ENCODE measurements at places on chromosomes 5 and 9.

- no peak for DNase-seq
Measured at GRCh38 chr9:75938946-75939345, 48.5 kb downstream of the PCSK5 start.

GRCh38 chr9:91943478-91944470 is 6.3 kb downstream of the ROR2 start:
- DNase-seq = no peak

GRCh38 chr5:141003031-141003430 is 36.8 kb downstream of the PCDHAC2 start:
- DNase-seq = no peak

DNA sequence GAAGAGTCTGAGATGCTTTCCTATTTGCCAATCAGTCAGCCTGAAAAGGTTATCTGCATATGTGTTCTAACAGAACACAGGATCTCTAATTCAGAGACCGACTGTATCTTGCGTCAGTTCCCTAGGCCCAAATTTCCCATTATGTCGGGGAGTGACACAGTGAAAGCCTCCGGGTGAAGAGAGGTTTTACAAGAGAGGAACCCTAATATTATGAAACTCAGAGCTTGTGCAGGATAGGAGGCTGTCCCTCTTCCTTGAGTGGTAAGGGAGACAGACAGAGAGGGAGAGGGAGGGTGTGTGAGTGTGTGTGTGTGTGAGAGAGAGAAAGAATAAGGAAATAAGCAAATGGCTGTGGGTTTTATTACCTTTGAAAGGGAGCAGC is 1.9 kb downstream of the CD14 start:
- no peak for DNase-seq

- DNase-seq = no peak
Measured at GRCh38 chr5:19923742-19924141, 64.3 kb downstream of the CDH18 start.

DNA sequence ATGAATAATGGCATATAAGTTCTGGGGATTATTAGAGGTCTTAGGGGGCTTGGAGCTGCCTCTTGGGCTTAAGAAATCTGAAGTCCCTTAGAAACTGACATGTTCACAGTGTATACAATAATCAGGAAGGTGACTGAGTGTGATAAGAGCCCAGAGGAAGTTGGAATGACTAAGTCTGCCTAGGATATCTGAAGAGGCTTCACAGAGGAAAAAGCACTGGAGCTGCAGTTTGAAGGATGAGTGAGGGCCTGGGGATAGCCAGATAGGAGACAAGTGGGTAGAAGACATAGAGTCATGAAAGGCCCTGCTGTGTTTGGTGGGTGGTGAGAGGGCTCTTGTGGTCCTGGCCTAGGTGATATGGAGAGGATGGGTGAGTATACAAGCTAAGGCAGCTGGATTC is 8.8 kb downstream of the NEUROG1 start:
- DNase-seq = no peak

DNA sequence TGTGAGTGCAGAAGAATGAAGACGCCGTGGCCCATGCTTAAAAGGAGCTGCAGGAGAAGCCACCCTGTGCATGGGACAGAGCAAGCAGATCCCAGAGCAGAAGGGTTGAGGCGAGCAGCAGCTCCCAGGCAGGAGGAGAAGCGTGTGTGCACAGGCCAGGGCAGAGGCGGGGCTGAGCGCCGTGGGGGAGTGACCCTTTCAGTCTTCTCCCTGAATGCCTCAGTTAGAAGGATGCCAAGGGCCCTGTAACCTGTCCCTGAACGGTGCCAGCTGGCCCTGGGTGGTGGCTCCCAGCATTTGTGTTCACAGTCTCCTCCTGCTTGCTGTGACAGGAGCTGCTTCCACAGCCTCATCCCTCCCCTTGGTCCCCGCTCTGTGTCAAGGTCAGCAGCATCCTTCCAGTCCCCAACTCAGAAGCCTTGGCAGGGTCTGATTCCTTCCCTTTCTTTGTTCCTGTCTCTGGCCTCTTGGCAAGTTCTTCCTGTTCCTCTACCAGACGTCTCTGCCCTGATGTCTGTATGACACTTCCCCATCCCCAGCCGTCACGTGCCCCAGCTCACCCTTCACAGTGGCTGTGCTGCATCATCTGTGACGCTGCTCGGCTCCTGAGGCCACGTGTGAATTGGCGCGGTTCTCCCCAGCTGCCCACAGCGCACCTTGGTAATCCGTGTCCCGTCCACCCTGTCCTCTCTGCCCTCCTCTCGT is 5.2 kb downstream of the EXOC3 start:
- no peak for DNase-seq

GRCh38 chr9:132175431-132175830 is 13.6 kb downstream of the NTNG2 start:
- DNase-seq = no peak

DNA sequence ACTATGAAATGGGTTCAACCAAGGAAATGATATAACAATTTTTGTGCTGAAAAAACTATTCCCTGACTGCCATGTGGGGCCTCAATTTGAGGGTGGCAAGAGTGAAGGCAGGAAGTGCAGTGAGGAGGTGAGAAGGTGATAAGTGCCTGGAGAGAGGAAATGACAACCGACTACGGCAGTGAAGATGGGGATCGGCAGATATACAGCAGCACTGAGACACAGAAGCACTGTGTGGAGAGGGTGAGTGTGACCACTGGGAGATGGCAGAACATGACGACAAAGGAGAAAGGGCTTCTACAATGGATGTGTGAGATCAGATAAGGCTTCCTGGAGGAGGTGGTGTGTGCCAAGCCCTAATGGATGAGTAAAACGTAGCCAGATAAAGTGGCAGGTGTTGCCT is 271.8 kb downstream of the TRIM32 start:
- no peak for DNase-seq

GRCh38 chr5:160957312-160957861 is 105.4 kb upstream of the ATP10B start:
- no peak for DNase-seq

DNA sequence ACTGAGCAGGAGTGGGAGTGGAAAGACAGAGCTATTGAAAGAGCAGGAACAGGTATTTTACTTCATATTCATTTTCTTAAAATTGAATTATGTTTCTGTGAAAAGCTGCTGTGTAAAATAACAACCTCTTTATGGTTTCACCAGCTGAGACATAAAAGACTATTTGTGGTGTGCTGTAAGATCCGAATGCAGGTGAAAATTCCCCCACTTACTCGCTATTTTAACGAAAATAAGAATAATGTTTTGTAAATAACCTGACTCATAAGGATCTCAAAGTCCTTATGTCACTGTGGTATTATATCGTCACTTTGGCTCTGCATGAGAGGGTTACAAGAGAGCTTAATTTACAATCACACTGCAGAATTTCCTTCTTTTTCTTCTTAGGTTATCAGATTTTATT is 65.3 kb upstream of the NFIB start:
- DNase-seq = no peak

GRCh38 chr9:75358846-75359245 is 270.5 kb downstream of the OSTF1 start:
- DNase-seq = no peak

DNA sequence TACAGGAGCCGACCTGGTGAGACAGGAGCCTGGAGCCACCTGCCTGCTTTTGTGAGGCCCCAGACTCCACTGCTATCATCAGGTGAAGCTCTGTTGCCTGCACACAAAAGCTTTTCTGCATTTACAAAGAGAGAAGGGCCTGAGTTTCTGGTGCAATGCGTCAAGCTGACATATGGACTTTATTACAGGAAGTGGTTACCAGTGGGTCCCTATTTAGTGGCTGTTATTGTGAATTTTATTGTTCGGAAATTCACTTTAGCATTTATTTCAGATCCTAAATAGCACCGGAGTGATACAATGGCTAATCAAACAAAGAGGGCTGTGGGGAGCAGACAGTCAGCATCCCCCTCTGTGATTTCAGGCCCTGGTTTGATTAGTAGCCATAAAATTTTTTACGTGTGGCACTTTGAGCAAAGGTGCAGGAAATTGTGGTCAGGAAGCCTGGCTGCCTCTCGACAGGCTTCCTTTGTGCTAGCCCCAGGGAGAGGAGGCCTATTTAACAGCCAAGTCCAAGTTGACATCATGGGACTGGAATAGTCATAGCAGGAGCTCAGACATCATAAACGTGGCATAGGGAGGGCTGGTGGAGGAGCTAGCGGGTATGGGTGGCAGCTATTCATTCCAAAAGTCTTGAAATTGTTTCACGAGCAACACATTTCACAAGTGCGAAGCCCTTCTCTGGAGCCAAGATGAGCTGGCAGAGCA is 8.4 kb downstream of the TGFBI start:
- DNase-seq = peak; percentile 74

DNA sequence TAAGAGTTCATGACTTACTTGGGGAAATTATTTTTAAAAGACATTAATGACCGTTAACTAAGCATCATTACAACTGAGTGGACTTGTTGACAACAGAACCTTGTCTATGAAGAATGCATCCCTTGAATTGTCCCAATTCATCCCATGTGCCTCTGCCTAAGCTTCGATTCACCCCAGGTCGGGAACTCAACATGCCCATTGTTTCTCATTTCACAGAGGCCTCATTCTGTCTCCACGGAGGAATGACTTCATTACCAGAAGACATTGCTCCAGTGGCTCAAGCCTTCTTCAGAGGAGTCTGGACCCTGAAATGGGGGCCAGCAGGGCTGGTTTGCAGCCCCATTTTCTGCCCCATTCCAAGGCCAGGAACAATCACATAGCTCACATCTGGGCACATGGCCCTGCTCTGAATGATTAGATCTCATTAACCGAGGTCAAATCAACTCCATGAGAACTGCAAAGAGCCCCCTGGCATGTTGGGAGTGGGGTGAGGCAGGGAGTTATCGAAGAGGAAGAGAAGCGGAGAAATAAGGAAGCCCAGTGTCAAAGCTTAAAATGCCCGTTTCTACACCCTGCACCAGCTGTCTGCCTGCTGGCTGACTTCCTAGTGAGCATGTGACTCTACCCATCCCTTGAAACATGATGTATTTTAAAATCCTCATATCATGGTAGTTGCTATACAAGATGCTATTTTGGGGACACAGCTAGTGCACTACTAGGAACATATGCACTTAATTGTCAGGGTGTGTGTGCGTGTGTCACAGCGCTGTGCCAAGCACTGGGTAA is 137.3 kb downstream of the LHFPL2 start:
- DNase-seq = no peak

DNA sequence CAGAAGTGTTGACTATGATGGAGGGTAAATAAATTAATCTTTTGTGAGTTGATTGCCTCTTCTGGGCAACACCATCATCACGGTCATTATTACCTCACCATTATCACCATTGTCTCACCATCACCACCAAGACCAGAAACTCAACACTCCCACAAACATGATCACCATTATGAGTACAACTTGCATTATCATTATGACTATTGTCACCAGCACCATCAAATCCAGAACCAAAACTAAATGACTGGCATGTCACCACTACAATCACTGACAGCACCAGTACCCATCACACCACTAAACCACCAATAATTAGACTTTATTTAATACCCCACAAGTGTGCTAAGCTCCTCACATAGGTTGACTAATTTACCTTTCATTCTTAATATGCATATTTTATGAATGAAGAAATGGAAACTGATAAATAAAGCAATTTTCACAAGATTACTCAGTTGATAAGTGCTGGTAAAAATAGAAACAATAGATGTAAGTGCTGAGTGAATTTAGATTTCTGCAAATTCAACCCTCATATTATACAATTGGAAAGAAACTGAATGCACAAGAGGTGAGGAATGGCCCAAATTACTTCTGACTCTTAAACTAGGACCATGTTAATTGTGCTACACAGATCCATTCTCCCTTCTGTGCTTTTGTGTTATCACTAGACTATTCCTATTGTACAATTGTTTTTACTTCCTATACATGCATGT is 517.8 kb upstream of the PAPPA start:
- DNase-seq = no peak

GRCh38 chr5:88140396-88140855 is 128.2 kb downstream of the TMEM161B start:
- DNase-seq = no peak

DNA sequence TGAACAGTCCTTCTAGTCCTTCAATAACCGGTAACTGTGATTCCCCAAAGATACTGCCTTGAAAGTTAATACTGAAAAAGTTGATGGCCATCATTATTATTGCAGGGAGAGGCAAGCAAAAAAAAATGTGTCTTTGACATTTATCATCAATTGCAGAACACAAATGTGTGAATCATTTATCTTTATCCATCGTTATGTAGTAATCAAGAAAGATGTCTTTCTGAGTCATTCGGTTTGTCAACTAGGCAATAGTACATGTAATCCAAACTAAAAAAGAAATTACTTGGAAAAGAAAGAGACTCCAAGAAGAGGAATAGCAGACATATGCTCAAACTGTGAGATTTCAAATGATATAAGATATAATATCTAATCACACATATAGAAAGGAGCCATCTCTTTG is 473.0 kb downstream of the CETN3 start:
- no peak for DNase-seq

- DNase-seq = no peak
Measured at GRCh38 chr9:127344368-127345000, 52.5 kb upstream of the SLC2A8 start.

- DNase-seq = no peak
Measured at GRCh38 chr5:119275146-119275545, 80.7 kb upstream of the TNFAIP8 start.

DNA sequence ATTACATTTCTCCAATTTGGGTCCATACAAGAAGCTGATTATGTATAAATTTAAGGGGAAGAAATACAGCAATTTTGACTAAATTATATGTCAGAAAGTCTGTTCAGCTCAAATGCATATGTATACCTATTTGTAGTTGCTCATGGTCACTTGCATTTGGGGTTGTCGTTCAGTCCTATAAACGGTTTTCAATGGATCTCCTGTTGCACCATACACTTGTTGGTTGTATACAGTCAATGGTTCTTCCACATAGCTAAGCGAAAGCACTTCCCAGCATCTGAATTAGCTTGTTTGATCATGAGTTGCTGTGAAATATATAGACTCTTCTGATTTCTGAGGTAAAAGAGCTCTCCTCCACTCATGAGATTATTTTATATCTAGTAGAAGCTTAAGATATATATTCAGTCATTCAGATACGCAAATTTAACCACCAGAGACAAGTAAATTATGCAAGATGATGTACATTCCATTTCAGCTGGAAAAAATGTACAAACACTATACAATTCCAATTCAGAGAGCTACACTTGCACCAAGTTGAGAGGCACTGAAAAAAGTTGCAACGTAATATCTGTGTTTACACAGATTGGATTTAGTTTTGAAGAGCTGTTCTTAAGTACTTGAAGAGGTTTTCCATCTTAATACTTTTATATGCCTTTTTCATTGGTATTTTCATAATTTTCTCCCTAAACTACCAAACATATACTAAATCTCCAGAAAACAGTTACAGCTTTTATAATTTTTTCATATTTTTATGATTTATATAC is 64.4 kb upstream of the POU5F2 start:
- DNase-seq = no peak

DNA sequence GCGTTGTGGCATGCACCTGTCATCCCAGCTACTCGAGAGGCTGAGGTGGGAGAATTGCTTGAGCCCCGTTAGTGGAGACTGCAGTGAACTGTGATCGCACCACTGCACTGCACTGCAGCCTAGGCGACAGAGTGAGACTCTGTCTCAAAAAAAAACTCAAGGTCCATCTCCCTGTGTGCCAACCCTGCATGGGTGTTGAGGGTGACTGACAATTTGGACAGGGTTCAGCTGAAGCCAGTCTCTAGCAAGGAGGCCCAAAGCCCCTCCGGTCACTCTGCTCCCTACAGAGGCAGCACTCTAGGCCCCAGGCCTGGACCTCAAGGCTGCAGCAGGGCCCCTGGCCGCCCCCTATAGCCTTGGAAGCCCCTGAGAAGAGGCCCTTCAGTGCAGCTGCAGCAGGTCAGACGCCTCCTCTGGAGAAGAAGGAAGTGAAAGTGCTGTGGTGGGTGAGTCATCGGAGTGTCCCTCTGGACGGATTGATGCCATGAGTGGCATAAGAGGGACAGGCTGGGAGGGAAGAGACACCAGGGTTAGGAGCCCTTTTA is 39.2 kb upstream of the NEK6 start:
- DNase-seq = no peak

GRCh38 chr5:122565331-122565730 is 209.5 kb upstream of the SNX2 start:
- DNase-seq = no peak
